ENCODE measurements at places on chromosomes 1 and 21.
A peak's percentile ranks its signal among the peaks of the same experiment; 100 is the strongest.

DNA sequence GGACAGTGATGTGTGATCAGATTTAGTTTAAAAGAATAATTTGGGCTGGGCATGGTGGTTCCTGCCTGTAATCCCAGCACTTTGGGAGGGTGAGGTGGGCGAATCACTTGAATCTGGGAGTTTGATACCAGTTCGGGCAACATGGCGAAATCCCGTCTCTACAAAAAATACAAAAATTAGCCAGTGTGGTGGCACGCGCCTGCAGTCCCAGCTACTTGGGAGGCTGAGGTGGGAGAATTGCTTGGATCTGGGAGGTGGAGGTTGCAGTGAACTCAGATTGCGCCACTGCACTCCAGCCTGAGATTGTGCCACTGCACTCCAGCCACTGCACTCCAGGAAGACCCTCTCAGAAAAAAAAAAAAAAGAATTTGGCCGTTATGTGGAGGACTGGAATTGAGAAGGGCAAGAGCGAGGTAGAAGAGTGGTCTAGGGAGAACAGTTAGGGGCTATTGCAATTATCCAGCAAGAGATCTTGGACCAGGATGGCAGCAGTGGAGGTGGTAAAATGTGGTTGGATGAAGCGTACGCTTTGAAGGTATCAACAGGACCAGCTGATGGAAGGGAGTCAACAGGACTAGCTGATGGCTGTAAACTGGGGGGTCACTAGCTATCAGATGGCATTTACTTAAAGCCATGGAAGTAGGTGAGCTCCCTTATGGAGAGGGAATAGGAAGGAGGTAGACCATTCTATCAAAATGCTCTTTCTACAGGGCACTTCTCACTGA, 9.6 kb downstream of the BTBD19 start:
- DNase-seq: peak; percentile 15

DNA sequence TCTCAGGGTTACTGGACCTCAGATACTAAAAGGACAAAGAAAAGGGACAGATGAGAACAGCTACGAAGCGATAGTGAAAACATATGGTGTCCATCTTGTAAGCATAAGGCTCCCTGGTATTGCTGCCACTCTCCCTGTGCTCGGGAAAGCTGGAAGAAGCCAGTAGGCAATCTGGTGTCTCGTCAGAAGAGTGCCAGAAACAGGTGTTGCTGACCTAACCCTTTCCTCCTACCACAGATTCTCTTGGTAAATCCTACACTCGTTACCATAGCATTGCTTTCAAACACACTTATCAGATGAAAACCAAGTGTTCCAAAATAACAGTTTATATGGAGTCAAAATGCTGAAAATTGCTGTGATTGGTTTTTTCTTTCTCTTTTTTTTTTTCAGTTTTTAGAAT, 146.3 kb downstream of the NRIP1 start:
- no peak for DNase-seq

GRCh38 chr21:34612056-34612455, 2.9 kb downstream of the RCAN1 start:
- DNase-seq: no peak

GRCh38 chr1:197521118-197521739, 253.2 kb downstream of the CRB1 start:
- DNase-seq: peak; percentile 10

DNA sequence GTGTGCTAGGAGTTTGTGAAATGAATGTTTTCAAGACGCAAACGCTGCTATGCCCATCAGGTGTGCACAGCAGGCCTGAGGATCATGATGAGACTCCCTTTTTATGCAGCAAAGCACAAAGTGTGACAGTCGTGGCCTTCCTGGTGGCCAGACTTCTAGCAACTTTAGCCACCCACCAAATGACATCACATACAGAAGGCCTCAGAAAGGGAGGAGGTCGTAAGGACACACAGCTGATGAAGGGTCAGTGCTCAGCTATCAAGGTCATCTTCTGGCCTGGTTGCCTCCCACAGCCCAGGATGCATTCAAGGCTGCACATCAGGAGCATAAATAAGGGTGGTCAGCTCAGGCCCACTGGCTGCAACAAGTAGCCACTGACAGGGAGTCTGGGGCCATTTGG, 36.6 kb downstream of the BMP8A start:
- no peak for DNase-seq

- no peak for DNase-seq
Measured at GRCh38 chr1:180187626-180188025, 33.0 kb downstream of the QSOX1 start.

DNA sequence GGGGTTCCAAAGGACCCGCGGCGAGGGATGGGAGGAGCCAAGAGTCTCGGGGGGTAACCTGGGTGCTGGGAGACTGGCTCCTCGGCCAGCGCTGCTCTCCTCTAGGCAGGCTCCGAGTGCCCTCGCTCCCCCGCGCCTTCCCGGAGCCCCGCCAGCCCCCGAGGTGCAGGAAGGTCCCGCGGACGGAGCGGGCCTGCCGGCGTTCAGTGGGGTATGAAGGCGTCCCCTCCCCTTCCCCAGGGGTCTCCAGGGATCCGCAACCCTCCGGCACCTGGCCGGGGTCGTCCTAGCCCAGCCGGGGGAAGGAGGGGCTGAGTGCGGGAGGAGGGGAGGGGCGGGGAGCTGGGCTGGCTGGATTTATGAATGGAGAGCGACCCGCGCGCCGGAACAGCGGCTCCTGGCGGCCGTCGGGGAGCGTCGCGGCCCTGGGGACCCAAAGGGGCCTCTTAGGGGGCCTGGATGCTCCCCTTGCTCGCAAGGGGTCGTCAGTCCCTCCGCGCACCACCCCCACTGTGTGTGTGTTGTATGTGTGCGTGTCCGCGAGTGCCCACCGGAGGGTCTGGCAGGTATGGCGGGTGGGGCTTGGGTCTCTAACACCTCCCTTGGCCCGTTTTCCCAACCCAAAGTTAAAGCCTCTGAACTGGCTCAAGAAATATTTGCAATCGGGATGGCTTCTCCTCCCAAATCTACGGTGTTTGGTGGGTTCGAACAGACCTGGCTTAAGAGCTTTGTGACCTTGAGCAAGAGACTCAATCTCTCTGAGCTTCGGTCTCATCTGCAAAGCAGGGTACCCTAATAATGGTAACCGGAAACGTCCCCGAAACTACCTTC, 642 bp downstream of the HCRTR1 start:
- DNase-seq: no peak

DNA sequence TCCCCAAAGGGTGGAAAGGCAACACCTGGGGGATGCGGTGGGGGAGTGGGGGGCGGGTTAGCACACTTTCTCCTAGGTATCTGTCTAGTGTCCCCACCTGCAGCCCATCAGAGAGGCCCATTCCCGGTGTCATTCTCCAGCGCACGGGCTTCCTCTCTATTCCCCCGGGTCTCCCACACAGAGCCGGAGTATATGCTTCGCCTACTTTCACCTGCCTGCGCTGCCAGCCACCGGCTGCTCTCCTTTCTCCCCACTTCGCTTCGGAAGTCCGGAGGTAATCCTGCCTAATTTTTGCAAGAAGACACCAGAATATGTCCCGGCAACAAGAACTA, 852 bp downstream of the RGS7 start:
- DNase-seq: no peak

DNA sequence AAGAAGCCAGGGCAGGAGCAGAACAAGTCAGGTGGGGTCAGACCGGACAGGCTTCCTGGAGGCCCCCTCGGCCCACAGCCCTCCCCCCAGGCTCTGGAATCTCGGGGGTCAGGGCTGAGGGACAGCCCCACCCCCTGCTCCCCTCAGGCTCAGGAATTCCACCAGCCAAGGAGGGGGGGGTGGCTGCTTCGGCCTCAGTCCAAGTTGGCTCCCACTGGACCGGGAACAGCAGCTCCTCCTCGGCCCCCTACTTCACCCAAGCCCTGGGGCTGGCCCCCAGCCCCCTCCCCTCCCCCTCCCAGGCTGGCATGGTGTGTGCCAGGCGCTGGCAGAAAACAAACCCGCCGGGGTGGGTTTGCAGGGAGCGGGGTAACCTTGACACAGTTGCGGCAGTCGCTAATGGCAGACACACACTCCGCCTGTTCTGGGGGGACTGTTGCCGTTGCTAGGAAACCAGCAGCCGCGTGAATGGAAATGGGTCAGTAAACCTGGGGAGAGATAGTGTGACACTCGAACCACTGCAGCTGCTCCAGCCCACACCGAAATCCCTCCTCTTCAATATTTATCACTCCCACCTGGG, 32.4 kb downstream of the AHDC1 start:
- DNase-seq: no peak

DNA sequence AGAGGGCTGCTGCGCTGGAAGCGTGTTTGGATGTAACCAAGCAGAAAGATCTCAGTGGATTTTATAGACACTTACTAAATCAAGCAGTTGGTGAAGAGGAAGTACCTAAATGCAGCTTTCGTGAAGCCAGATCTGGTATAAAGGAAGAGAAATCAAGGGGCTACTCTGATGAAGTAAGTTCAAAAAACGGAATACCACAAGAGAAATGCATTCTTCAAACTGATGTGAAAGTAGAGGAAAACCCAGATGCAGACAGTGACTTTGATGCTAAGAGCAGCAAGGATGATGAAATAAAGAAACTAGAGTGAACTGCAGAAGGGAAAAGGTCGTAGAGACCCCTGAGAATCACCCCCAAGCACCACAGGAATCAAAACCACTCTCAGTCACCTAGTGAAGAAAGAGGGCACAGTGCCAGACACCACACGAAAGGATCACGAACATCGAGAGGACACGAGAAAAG, 40.8 kb upstream of the NEXN start:
- no peak for DNase-seq

GRCh38 chr1:29632806-29633615, 396.7 kb downstream of the PTPRU start:
- DNase-seq: peak; percentile 23

- no peak for DNase-seq
Measured at GRCh38 chr1:186741640-186742039, 61.4 kb upstream of the PTGS2 start.

GRCh38 chr21:29711236-29711635, 228.6 kb downstream of the GRIK1 start:
- no peak for DNase-seq

GRCh38 chr1:184803180-184803492, 48.5 kb upstream of the EDEM3 start:
- DNase-seq: no peak

DNA sequence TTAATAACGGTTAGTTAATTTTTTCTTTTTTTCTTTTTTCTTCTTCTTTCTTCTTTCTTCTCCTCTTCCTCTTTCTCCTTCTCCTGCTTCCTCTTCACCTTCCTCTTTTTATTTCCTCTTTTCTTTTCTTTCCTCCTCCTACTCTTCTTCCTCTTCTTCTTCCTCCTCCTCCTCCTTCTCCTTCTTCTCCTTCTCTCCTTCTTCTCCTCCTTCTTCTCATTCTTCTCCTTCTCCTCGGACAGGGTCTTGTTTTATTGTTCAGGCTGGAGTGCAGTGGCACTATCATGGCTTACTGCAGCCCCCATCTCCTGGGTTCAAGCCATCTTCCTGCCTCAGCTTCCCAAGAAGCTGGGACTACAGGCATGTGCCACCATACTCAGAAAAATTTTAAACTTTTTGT, 13.4 kb upstream of the ACBD3 start:
- DNase-seq: no peak

DNA sequence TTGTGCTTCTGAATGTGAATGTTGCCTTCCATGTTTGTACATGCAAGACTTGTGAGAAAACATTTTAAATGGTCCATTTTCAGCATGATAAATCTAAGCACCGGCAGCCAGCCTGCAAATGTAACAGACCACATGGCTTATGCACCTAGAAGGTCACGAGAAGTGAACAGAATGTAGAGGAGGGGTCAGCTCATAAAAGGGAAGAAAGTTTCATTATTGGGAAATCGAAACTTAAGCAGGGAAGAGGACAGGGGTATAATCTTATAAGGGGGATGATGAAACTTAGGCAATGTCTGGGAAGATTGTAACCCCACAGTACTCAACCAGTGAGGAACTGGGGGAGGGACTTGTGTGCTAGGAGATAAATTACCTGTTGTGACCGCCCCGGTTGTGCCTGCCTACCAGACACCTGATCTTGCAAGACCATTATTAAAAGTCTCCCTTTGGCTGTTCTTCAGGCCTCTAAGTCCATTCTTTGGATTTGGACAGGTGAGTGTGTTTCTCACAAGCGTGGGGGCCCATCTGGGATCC, 37.7 kb upstream of the VN1R5 start:
- no peak for DNase-seq

DNA sequence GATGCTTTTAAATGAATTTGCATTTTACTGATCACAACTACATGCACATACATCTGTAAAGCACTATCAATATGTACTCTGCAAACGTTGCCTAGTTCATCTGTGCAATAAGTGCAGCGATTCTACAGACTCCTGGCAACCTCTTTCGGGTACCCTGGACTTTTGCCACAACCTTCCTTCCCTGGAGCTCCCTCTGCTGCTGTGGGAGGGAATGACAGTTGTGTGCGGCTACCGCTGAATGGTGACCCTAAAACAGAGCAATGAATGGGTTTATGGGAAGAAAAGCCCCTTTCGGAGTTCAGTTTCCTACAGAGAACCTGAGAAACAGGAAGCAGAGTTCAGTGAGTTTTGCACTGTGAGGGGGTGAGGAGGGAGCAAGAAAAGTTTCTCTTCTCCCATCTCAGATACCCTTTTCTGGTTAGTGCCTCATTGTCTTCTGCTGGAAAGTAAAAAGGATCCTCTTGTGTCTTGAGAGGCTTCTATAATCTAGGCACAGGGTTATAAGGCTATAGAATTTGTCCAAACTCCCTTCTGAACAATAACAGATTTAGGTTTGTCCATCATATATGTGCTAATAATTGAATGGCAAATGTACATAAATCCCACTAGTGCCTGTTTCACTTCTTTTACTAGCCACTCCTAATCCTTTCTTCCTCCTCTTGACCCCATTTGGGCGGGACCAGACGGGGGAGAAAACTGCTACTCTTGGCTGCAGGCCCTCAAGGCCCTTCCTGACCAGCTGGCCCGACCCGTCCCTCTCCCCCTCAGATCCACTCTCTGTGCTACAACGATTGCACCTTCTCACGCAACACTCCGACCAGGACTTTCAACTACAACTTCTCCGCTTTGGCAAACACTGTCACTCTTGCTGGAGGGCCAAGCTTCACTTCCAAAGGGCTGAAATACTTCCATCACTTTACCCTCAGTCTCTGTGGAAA, 19.8 kb upstream of the SARS1 start:
- DNase-seq: peak; percentile 42

GRCh38 chr1:156809281-156809680, 7.4 kb downstream of the SH2D2A start:
- no peak for DNase-seq

- no peak for DNase-seq
Measured at GRCh38 chr1:153355445-153356071, 2.1 kb upstream of the S100A9 start.
